ENCODE measurements at places on chromosomes 2 and 18.

- no peak for DNase-seq
Measured at GRCh38 chr2:154698721-154699574, 453 bp downstream of the KCNJ3 start.

DNA sequence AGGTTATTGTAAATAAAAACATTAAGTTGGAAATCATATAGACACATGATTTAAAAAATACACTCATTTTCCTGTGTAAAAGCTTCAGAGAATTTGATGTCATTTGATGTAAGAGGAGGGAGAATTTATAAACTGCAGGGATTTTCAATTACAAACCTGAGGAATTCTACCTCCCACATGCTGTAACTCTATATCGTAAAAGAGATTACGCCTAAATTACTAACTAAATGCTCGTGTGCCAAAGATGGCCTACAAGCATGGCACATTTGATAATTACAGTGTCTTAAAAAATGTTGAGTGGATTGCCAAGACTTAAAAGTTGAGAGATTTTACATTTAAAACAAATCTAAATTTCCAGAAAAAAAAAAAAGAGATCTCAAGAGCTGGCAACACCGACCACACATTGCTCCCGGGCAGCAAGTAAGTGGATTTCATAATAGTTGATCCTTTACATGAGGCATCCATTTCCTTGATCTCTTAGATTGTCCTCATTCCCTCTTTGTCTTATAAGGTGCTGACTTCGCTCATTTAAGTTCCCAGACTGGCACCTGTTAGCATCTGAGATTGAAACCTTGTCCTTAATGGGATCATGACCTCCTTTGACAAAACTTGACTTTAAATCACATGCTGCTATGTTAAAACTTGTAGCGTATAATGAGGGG, 840.3 kb upstream of the ZEB2 start:
- no peak for DNase-seq

- peak; percentile 16 for DNase-seq
Measured at GRCh38 chr2:15547115-15547876, 13.8 kb downstream of the NBAS start.

- no peak for DNase-seq
Measured at GRCh38 chr2:62471816-62472215, 34.2 kb downstream of the TMEM17 start.

GRCh38 chr2:215517391-215517790, 81.5 kb upstream of the FN1 start:
- DNase-seq = no peak

DNA sequence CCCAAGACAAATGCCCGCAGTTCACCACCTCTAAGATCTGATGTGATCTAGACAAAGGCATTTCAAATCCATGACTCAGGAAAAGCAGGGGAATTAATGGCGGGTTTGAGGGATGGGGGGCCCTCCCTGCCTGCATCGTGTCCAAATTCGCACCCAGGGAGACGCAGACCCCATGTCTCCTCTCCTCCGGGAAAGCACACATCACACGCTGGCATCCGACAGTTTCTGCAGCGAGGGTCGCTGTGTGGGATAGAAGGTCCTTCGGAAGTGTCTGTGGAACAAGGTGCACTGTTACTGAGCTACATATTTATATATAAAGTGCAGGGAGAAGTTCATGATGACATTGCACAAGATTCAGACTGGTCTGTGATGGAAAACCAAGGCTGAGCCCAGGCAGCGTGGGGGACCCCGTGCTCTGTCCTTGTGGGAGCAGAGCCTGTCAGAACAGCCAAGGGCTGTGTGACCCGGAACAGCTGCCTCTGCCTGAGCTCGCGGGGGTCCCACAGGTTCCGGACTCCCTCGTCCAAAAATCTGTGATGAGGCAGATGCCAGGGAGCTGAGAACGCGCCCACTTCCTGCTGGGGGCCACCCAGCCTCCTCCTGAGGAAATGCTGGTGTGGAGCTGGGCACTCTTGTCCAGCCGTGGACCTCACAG, 82.3 kb upstream of the CTDP1 start:
- no peak for DNase-seq

DNA sequence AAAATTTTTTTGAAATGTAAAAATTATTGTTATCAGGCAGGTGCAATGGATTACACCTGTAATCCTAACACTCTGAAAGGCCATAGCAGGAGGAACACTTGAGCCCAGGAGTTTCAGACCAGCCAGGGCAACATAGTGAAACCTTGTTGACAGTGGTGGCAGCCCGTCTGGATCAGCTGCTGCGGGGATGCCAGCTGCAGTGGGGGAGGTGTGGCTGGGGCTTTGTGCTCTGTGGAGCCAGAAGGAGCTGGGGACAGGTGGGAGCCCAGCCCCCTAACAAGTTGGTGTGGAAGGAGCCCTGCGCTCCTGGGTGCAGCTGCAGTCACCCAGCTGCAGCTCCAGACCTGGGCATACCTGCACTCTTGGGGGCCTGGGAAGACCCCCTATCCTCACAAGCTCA, 182.4 kb upstream of the MC4R start:
- no peak for DNase-seq

DNA sequence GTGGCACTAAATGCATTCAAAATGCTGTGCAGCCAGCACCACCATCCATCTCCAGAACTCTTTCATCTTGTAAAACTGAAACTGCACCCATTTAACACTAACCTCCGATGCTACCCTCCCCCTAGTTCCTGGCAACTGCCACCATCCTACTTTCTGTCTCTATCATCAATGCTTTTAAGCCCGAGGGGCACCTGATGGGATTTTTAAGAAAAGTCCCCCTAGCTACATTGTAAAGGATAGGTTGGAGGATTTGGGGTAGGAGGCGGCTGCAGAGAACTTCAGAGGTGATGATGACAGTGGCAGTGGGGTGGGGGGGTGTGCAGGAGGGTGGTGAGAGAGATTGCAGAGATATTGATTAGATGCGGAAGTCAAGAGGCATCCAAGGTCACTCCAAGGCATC, 10.8 kb upstream of the YWHAQ start:
- DNase-seq = no peak

DNA sequence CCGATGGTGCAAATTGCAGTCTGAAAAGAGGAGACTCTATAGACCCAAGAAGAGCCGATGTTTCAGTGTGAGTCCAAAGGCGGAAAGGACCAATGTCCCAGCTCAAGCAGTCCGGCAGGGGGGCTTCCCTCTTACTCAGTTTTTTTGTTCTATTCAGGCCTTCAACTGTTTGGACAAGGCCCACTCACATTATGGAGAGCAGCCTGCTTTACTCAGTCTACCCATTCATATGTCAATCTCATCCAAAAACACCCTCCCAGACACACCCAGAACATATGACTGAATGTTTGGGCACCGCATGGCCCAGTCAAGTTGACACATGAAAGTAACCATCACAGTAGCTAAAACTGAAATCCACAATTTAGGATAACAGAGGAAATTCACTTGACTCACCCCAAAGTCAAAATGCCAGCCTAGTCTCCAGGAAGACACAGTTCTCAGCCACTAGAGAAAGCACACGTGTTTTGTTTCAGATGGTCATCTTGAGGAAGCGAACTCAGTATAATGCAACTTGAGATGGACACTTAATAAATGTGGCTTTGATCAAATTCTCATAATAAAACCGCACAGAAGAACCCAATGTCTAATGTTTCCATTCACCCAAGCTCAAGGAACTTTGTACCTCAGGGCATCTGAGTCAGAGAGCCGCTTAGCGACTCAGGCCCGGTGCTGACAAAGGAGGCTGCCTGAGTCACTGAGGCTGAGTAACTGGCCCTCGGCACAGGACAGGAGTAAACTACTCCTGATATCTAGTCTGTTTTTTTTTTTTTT, 2.4 kb downstream of the FHL2 start:
- DNase-seq = peak; percentile 98

- no peak for DNase-seq
Measured at GRCh38 chr2:152050341-152050740, 48.5 kb downstream of the CACNB4 start.

DNA sequence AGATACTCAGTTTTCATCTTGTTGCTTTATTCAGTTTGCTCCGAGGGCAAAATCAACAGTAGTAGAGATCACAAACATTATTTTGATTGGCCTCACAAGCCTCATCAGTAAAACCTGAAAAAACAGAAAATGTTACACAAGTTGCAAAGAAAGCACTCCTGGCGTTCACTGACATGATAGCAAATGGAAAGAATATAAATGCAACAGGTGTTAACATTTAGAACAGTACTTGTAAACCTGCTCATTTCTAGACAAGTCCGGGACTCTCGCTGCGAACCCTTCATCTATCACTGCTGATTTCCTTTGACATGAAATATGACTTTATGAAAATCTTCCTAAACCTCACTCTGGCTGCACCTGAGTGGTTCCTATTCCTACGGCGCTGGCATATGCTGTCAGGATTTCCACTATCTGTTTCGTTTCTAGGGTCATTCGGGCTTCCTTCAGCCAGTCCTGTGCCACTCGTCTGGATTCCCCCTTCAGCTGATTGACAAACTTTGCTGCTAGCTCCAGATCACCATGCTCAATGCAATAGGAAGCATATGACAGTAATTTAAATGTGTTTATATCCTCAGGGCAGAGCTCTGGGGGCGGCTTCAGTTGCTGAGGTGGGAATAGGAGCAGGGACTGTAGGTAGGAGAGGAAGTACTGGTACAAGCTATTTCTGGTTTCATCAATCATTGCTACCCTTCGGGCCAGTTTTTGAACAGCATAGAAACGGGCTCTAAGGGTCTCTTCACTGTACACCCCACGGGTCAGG, 38.1 kb downstream of the PTCD3 start:
- DNase-seq = no peak

GRCh38 chr18:76654577-76654976, 159.5 kb upstream of the ZNF516 start:
- no peak for DNase-seq

- DNase-seq = peak; percentile 97
Measured at GRCh38 chr2:191049728-191050639, 36.0 kb upstream of the STAT1 start.

GRCh38 chr2:7992612-7993602, 688.9 kb upstream of the ID2 start:
- DNase-seq = peak; percentile 42

- no peak for DNase-seq
Measured at GRCh38 chr18:14945286-14945685, 197.3 kb downstream of the ANKRD30B start.

GRCh38 chr2:9909106-9909505, 42.4 kb upstream of the GRHL1 start:
- DNase-seq = no peak

DNA sequence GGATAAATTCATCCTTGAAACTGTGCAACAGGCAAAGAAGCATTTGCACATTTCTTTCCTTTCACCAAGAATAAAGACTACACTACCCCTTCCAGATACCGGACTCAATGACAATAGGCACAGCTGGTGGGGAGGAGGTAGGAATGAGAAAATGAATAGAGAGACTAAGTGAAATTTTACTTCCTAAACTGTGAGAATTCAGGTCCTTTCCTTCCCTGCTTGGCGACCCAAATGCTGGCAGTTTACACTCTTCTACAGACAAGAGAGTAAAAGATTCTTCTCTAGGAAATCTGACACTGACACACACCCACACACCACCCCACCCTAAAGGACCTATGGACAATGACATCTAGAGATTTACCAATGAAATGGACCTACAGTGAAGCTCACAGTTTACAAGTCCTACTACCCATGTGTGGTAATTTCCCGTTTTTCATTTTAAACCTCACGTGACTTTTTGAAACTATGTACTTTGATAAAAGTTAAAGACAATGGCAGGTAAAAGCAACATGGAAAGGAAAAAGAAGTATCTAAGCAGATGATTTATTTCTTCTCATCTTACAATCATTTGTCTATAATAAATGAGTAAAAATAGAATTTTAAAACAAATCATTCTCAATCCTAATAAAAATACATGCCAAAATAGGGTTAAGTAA, 27.9 kb downstream of the REV1 start:
- DNase-seq = no peak

DNA sequence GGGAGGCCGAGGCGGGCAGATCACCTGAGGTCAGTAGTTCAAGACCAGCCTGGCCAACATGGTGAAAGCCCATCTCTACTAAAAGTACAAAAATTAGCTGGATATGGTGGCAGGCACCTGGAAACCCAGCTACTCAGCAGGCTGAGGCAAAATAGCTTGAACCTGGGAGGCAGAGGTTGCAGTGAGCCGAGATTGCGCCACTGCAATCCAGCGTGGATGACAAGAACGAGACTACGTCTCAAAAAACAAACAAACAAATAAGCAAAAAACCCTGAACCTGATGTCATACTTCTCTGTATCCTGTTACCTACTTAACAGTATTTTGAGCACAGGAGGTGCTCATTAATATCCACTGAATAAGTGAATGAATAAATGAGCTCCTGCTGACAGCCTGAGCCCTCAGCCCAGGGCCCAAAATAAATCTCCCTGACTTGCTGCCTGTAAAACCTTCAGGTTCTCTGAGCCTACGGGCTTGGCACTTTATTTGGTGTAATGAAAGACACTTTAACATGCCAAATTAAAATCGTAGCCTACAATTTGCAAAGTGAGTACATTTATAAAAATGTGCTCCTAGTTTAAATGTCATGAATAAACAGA, 215.1 kb downstream of the ZNF385B start:
- DNase-seq = no peak

- peak; percentile 96 for DNase-seq
Measured at GRCh38 chr2:137957033-137957432, 7.2 kb upstream of the HNMT start.

- DNase-seq = no peak
Measured at GRCh38 chr2:28469947-28470535, 25.8 kb upstream of the PLB1 start.

- no peak for DNase-seq
Measured at GRCh38 chr18:60560071-60560470, 187.5 kb upstream of the MC4R start.

DNA sequence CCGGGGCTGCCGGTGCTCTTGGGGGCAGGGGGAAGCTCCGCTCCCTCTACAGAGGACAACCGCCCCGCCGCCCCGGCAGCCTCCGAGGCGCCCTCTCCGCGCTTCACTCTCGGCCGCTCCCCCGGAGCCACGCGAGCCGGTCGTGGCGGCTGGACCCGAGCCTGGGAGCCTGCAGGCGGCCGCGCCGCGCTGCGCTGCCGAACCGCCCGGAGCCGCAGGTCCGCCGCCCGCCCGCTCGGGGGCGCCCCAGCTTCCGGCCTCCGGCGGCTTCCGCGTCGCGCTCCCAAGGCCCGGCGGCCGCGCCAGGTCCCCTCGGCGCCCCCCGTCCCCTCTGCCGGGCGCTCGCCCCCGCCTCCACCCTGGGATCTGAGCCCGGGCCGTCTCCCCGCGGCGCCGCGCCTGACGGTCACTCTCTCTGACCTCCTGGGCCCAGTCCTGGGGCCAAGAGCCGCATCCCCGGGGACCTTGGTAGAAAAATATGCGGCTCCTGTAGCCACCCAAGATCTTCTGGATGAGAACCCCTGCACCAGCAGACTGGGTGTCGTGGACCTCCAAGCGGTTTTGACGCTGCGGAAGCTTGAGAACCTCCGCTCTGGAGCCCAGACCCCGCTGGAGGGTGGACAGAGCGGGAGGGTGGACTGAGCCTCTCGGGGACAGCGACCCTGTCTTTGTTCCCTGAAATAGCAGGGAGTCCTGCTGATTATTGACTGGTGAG, 44.3 kb downstream of the SERTAD2 start:
- peak; percentile 55 for DNase-seq

Data from fibroblast of skin of right biceps (primary cell).